ENCODE measurements at places on chromosomes 2 and 18. TPM values are rescaled to one million over a fixed set of nuclear protein-coding genes. Genes with fewer than 3 reads are reported as not detected.

DNA sequence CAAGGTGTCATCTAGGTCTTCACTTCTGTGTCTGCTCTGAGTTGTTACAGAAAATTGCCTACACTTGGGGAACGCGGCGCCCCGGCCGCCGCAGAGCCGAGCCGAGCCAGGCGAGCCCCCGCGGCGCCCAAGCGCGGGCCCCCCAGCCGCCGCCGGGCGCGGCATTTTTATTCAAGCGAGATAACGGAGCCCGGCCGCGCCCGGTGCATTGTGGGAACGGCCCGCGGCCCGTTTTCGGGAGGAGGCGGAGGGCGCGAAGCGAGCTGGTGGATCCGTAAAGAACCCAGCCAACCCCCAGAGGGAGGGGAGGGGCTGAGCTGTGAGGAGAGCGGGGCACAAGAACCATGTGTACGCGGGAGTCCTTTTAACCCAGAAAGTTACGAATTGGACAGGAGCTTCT is 191.8 kb downstream of the FTCDNL1 start:
- no peak for DNase-seq

DNA sequence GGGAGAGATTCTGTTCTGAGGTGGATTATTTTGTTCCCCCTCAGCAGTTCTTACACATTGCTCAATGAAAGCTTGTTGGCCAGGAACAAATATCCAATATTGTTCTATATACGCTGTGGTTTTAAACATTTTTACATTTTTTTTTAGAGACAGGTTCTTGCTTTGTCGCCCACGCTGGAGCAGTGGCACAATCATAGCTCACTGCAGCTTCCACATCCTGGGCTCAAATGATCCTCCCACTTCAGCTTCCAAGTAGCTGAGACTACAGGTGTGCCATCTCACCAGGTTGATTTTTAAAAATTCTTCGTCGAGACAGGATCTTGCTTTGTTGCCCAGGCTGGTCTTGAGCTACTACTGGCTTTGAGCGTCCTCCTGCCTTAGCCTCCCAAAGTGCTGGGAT is 58.9 kb upstream of the KIF5C start:
- DNase-seq = no peak

DNA sequence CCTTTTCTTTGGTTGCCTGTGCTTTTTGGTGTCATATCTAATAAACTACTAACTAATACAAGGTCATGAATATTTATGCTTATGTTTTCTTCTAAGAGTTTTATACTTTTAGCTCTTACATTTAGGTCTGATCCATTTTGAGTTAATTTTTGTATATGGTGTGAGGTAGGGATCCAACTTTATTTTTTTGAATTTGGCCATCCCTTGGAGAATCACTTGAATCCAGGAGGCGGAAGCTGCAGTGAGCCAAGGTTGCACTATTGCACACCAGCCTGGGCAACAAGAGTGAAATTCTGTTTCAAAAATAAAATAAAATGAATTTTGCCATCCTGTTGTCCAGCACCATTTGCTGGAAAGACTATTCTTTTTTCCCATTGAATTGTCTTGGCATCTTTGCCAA is 8.6 kb upstream of the HPCAL1 start:
- no peak for DNase-seq

- no peak for DNase-seq
Observed at GRCh38 chr2:162934191-162934590, 95.6 kb upstream of the KCNH7 start.

GRCh38 chr2:201130524-201131186 is 14.7 kb downstream of the CFLAR start:
- no peak for DNase-seq

GRCh38 chr2:86301009-86301408 is 36.4 kb downstream of the REEP1 start:
- DNase-seq = no peak

DNA sequence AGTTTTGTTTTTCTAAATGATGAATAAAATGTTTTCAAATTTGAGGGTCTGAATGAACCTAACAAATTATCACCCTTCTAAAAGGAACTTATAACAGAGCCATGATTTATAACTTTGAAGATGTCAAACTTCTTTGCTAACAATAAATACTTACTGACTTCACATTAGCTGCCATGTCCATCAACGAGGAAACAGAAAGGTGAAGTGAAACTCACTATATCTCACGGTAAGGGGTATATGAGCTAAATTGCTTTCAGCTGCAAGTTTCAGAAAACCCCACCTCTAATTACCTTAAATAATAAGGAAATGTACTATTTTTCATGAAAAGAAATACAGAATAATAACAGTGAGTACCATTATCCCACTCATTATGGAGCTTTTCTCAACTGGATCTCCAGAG is 350.8 kb upstream of the NT5C1B start:
- DNase-seq = no peak

DNA sequence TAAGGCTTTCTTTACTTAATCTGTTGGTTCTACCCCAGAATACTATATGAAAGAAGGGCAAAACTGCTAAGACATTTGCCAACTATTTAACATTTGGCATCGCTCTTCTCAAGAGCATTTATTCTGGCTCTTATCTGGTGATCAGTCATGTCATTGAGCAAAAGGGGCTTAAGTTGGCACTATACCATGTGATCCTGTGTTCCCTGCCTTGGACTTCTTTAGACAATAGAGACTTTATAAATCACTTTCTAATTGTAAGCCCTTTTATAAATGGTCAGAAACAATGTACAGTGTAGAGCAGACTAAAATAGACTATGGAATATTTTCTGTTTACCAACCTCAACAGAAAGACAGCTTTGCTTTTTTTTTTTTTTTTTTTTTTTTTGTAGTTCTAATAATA is 52.1 kb downstream of the GTF3C3 start:
- no peak for DNase-seq

DNA sequence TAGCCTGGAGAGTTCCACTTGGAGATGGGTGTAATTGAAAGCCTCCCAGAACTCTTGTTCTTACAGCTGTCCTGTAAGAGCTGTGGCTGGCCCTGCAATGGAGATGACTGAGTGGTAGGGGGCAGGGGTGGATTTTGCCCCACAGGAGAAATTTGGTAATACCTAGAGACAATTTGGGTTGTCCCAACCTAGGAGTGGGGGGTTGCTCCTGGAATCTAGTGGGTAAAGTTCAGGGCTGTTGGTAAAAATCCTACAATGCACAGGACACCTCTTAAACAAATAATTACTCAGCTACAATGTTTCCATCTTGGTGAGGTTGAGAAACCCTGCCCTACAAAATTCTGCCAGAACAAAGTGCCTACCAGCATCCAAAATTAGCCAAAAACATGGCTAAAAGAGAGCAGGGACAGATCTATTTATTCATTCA is 181.1 kb upstream of the SH3BP4 start:
- no peak for DNase-seq

- DNase-seq = no peak
Observed at GRCh38 chr2:108460345-108461037, 11.5 kb downstream of the GCC2 start.

GRCh38 chr2:175207741-175208438 is 26.4 kb upstream of the ATP5MC3 start:
- DNase-seq = no peak

DNA sequence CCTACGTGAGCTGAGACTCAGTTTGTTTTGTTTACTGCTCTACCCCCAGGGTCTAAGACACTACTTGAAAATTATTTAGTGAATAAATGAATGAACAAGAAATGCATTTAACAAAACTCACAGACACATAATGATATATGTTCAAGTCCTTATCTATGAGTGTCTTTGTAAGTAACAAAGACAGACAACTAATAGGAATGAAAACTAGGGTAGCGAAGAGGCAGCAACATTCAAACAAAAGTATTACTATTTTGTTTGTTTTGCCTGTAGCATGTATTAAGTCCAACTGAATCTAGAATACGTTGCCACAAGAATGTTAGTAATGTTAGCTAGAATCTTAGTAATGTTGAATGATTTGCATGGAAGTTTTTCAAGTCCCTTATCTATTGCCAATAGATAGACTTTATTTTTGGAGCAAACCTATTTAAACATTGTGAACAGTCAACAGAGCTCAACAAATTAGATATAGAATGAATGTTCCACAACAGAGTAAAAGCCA is 144.8 kb upstream of the VWC2L start:
- DNase-seq = no peak

DNA sequence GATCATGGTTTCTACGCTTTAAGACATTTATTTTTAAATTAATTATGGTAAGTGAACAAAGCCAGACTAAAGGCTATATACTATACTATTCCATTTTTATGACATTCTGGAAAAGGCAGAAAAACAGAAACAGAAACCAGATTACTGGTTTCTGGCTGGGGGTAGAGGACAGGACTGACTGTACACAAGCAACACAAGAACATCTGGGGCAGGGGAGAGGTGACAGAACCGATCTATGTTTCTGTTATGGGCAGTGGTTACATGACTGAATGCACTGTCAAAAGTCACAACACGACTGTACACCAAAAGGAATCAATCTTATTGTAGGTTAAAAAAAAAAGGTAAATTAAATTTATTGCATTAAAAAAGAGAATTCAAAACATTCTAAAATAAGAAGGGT is 64.7 kb downstream of the PTPN2 start:
- DNase-seq = no peak

DNA sequence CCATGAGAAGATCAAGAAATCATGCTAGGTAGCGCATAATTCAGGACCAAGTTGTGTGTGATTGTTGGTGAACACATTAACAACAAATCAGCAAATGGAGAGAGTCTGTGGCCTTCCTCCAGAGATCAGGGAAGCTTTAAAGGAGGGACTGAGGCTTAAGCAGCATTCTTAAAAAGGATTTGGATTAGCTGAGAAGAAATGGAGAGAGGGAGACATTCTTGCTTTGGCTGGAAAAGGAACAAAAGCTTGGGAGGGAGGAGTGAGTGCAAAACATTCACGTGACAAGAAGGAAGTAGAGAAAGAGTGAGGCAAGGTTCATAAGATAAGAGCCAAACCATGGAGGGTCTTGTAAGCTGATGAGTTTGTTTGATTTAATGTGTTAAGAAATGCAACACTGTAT is 75.6 kb downstream of the SRD5A2 start:
- no peak for DNase-seq

DNA sequence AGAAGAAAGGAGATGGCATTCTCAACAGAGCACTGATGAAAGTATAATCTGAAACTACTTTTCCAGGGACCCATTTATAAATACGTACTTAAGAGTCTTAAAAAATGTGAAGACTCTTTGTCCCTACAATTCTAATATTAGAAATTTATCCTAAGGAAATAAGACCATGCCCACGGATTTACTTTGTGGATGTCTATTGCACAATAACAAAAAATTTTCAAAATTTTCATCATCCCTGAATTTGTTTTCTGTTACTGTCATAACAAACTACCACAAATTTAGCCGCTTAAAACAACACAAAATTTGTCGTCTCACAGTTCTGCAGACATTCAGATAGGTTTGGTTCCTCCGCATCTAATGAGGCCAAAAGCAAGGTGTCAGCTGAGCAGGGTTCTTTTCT is 182.3 kb upstream of the SMAD7 start:
- no peak for DNase-seq

DNA sequence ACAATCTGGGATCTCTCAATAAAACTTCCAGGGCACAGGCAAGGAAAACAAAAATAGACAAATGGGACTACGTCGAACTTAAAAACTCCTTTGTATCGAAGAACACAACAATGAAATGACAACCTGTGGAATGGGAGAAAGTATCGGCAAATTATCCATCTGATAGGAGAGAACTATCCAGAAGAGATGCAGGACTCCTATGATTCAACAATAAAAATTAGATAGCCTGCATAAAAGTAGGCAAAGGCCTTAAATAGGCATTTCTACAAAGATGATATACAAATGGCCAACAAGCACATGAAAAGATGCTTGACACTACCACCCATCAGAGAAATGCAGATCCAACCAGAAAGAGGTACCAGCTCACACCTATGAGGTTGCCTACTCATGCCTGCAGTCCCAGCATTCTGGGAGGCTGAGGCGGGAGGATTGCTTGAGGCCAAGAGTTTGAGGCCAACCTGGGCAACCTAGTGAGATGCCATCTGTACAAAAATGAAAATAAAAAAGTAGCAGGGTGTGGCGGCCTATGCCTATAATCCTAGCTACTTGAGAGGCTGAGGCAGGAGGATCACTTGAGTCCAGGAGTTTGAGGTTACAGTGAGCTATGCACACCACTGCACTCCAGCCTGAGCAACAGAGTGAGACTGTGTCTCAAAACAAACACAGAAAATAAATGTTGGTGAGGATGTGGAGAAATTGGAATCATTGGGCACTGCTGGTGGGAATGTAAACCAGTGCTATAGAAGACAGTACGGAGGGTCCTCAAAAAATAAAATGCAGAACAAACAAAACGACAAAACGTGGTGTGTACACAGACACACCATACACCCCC is 21.6 kb downstream of the TWIST2 start:
- DNase-seq = no peak

- no peak for DNase-seq
Observed at GRCh38 chr2:167908786-167909185, 338.6 kb downstream of the STK39 start.

DNA sequence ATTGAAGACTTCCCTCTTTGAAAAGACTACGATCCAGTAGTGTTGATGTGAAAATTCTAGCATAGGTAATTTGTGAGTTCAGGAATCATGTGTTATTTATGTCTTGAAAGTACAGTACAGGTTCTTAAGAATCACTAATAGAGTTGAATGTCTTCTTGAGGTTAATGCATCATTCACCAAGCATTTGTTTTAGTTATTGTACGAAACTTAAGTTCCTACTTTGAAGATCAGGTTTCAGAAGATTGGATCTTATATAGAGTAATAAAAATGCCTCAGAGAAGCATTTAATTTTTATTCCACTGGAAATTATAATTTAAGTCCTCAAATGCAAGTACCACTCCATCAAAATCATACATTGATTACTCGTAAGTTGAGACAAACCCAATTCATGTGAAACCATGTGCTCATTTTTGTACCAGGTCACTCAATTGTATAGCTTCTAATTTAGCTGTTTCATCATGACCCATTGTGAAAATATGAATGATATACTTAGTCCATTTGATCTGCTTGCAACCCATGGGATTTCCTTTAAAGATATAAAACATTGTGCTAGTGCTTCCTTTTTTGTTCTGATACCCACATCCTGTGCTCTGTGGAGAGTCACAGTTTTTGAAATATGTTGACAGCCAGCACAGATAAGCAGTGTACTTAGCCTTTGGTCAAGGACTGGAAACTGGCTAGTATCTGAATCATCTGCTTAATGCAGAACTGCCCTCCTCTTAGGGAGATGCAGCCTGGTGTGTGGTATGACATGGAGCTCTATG is 22.5 kb upstream of the RAB27B start:
- DNase-seq = no peak

DNA sequence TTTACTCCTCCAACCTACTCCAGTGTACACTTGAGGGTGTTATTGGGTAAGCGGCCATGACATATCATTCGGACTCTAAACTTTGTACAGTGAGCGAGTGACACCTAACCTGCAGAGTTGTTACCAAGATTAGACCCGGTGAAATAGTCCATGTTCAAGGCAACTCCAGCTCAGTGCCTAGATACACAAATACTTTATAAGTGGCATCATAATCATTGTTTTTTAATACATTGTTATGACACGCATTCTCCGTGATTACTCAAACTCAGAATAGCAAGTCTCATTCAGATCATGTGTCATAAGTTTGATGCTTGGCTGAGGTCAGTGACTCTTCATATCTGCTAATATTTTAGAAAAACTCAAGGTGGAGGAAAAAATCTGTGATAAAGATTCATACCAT is 597.8 kb downstream of the DCC start:
- no peak for DNase-seq

TYMS gene
- polyA plus RNA-seq = 130 TPM

GRHL1 gene
- polyA plus RNA-seq = 4.7 TPM

PTPRN gene
- polyA plus RNA-seq = 0.20 TPM

SLC38A11 gene
- polyA plus RNA-seq = 9.8 TPM

MAP2 gene
- polyA plus RNA-seq = 38.2 TPM

DNAJC5G gene
- 1.6 TPM for polyA plus RNA-seq

SLC23A3 gene
- 14.8 TPM for polyA plus RNA-seq
